T follicular helper cell (primary cell): ENCODE measurements at places on chromosomes 13 and 19.

- no peak for DNase-seq
Measured at GRCh38 chr13:72728290-72728605, 525 bp downstream of the BORA start.

GRCh38 chr13:49366841-49367240, 77.0 kb downstream of the CAB39L start:
- DNase-seq = no peak

DNA sequence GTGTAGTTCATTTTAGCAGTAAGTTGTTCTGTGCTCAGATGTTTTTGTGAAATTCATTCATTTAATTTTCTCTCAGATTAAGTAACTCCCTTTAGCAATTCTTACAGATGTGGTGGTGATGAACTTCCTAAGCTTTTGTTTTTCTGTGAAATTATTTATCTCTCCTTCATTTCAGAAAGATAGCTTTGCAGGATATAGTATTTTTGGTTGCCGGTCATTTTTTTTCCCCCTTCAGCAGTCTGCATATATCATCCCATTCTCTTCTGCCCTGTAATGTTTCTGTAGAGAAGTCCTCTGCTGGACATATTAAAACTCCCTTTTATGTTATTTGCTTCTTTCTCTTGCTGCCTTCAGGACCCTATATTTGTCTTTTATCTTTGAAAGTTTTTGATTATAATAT, 470.2 kb downstream of the PCDH9 start:
- no peak for DNase-seq

DNA sequence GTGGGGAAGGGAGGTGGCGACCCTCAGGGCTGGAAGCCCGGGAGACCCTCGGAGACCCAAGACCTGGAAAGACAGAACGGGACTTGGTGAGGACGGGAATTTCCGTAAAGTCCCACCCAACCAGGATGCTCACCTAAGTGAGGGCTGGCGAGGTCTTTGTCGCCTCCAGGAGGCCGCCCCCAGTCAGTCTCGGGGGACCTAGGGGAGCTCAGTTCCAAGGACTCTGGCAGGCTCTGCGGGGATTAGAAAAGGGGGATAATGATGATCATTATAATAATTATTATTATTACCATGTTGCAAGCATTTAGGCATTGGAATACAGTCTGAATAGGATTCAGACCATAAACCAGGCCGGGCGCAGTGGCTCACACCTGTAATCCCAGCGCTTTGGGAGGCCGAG, 9.1 kb upstream of the HSD17B14 start:
- no peak for DNase-seq

GRCh38 chr13:48661107-48661506, 7.4 kb downstream of the CYSLTR2 start:
- DNase-seq = no peak

DNA sequence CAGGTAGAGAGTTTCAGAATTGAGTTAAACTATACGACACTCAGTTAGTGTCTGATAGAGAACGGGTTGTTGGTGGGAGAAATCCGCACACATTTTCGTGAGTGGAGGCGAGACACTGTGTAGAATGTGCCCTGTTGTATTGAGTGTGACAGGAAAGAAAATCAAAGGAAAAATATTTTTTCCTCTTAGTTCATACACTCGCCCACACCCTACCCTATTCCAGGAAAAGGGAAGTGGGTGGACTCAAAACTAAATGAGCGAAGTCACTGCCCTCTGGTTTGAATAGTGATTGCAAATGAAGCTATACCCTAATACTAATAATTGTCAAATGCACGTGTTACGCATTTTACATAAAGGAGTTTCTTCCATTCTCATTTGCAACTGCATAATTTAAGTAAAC, 2.0 kb downstream of the ZNF347 start:
- DNase-seq = no peak

DNA sequence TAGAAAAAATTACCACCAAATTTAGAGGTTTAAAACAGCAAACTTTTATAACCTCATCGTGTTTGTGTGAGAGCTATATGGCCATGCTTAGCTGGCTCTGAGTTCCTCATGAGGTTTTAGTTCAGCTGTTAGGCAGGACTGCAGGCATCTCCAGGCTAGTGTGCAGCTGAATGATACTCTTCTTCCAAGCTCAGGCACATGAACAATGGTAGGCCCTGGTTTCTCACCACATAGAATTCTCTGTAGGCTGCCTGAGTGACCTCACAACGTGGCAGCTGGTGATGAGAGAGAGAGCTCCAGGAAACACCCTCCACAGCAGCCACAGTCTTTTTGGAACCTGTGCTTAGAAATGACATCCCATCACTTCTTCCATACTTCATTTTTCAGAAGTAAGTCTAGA, 540.6 kb upstream of the MIR17HG start:
- DNase-seq = no peak

DNA sequence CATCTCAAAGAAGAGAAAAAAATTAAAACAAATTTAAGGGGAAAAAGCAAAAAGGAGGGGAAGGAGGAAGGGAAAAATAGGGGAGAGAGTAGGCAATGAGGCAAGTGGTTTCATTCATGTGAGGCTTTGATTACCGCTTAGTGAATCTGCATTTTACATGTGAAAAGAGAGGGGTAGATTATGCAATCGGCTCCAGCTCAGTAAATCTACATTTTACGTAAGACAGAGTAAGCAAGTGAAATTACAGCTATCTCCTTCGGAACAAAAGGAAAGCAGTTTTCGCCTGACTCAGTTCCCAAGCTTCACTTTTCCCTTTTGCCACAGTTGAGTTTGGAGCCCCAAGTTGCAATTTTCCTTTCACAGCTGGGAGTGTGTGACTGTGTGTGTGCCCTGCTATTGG, 16.0 kb upstream of the OLFM2 start:
- DNase-seq = no peak

DNA sequence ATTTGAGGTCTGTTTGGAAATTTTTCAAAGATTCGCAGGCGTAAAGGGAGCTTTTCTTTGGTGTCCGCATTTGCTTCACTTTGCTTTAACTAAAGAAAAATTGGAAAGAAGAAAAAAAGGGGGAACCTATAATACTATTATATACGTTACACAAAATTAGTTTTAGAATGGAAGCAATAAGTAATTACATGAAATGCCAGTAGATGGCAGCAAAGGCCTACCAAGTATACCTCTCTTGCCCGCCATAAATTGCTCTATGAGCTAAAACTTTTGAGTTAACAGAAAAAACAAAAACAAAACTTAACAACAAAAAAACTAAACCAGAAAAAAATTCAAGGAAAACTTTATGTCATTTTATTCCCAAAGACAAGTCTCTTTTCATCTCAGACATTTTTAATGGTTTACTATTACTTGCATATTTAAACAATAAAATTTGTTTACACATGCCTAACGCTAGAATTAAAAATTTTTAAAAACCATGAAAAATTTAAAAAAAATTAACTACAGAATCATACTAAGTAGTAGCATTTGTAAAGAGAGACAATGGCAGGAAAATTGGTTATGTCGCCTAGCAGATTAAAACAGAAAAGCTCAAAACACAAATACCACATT, 271.4 kb downstream of the NALCN start:
- DNase-seq = no peak

DNA sequence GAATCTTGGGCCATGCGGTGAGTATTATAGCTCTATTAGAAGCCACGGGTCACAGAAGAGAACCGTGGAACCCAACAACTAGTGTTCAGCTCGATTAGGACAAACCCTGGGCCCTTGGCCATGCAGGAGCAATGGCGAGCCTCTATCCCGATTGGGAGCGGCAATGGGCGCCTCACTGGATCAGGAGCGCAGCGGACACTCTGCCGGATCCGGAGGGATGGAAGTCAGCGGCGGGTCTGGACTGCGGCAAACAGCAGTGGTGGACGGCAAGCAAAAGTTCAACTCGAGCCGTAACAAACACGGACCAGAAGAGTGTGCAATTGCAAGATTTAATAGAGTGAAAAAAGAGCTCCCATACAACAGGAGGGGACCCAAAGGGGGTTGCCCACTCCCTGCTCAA, 1481.9 kb downstream of the PCDH9 start:
- no peak for DNase-seq
